Stimulated activated CD4-positive, alpha-beta T cell treated with anti-CD3 and anti-CD28 coated beads, TNF-alpha, amount 100 ng/mL, for 48 hours (primary cell): ENCODE measurements at places on chromosomes 12 and 14.

- no peak for DNase-seq
These were observed 405.5 kb downstream of the MDGA2 start for GRCh38 chr14:47269756-47270492.

DNA sequence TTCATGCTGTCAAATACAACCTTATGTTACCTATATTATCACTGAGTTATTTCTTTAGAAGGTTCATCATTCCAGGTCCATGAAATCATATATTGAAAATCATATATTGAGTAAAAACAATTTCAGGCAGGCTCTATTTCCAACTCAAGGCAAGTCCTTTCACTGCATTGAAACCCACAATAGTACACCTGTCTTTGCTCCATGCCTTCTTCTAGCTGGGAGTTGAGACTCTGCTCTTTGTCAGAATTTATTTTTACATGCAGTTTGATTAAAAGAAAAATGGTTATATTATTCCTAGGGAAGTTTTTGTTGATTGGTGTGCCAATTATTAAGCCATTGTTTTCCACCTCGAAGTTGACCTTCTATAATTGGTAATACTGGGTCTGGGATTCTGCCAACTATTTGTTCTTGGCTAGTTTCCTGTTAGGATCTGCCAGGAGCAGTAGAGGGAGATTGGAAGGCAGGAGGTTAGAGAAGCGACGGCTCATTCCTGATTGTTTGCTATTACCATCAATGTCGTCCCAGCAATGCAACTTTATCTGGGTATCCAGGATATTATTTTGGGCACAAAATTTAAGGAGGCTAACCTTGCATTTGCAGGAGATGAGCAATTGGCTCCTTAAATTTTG, 79.5 kb upstream of the MIS18BP1 start:
- DNase-seq, result no peak

DNA sequence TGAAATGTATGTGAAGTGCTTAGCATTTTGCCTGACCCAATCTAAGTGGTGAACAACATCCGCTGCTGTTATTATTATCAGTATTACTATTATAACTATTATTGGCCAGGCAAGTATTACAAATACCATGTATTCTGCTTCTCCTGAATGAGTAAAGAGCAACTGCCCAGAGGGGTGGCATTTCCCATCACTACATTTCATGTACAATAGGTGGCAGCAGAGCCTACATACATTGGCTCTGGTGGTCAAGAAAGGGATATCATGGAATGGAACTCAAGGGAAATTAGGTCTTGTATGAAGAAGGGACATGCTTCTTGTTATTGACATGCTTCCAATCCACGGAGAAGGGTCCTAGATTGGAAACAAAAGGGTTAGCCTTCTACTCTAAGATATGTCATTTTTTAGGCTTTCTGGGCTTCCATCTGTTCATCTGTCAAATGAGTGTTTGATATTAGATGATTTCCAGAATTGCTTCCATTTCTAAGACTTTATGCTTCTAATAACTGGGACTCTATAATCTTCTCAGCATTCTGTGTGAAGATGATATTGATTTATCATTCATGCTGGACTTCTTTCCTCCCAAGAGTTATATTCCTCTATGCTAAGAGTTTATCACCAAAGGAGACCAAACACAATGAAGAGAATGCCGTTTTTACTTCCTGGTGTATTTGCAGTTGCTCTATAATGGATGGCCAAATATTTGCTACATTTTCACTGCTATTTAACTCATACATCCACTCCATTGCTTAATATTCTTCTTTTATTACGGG, 239.1 kb downstream of the SSPN start:
- no peak for DNase-seq

- no peak for DNase-seq
These were observed 30.9 kb downstream of the GPHB5 start for GRCh38 chr14:63287666-63288483.

- no peak for DNase-seq
These were observed 62.8 kb downstream of the EXOC5 start for GRCh38 chr14:57205938-57206337.

DNA sequence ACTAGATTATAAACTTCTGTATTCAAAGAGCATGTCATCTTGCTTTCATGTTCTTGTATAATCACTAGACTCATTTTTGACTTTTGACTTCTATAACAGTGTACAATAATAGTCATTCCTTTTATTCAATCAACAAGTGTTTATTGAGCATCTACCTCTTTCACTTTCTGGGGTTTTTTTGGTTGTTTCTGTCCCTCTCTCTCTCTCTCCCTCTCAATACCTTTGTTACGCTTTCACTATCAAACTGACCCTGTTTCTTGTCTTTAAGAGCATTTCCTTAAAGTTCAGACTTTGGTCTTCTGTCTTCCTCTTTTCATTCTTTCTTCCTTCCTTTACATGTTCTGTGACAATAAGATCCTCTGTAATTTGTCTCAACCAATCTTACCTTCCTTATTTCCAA, 49.5 kb downstream of the GPR137C start:
- no peak for DNase-seq

- no peak for DNase-seq
These were observed 42.9 kb downstream of the TRIP11 start for GRCh38 chr14:91996948-91997371.

DNA sequence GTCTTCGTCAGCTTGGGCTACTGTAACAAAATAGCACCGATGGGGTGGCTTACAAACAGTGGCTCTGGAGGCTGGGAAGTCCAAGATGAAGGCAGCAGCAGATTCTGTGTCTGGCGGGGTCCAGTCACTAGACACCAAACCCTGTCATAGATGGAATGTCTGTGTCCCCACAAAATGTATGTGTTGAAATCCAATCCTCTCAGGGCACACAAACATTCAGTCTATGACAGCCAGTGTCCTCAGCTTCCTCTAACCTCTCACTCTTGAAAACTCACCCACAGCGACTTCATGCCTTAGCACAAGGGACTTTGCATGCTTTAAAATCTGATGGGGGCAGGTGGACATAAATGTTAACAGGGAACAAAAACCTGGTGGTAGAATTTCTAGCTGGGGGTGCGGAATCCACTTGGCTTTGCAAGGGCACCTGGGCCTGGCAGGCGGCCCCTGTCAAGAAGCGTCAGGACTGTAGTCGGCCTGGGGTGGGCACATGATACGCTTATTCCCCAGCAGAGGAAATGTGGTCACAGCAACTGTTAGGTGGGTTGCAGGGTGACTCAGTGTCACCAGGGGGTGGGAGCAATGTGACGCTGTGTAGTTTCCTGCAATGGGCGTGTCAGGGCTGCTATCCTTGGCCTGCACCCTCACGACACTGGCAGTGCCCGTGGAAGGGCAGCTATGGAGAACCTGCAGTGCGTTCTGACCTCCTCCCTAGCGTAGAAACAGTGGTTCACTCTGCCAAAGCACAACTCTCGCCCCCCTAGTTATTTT, 17.7 kb downstream of the RIN3 start:
- DNase-seq, result peak; percentile 23

DNA sequence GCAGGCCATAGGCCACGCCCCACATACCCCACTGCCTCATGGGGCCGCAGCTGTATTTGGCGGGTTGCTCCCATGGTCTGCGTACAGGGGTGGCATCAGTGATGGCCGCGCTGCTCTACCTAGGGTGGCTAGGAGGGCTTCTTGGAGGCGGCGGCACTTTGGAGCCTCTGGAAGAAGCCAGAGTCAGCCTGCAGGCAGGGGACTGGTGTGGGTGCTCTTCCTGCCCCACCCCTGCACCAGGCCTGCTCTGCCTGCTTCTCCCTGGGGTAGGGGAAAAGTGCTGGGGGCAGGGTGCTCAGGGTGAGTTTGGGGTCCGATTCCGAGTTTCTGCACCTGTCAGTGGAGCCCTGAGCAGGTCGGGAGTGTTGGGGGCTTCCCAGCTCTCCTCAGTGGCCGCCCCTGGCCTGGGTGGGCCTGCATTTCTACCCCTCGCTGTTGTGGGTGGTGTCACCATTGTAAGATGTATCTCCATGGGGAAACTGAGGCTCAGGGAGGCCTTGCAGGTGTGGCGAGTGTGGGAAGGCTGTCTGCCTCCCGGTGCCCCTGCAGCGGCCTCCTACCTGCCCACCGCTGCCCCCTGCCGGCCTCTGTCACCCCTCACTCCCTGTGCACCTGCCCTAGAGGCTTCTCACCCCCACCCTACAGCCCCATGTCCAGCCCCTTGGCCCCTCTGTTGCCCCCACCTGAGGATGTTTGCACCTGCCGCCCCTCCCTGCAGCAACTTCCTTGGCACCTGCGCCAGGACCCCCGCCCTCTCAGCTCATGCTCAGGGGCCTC, 5.5 kb downstream of the CEP170B start:
- DNase-seq, result peak; percentile 21

GRCh38 chr12:2605301-2605700, 189.5 kb upstream of the FKBP4 start:
- DNase-seq, result no peak

GRCh38 chr12:10501030-10501429, 4.7 kb upstream of the EIF2S3B start:
- no peak for DNase-seq

DNA sequence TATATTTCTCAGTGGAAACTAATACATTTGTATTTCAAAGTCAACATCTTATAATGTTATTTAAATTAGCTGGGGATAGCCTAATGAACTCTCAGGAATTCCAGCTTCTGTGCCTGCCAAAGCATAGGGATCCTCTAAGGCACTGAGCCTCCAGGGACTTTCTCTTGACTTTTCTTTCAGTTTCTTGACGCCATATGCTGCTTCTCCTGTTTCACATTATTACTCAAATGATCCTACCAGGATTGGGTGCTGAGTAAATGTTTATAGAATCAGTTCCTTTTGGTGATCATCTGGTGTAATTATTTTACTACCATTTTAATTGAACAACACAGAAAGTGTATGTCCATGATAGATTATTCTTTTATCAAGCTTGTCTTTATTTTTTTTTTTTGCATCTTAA, 7.9 kb downstream of the METTL25 start:
- no peak for DNase-seq
